ENCODE measurements at places on chromosomes 13 and 19.

- no peak for DNase-seq
Measured at GRCh38 chr19:28289295-28290063, 923.5 kb downstream of the UQCRFS1 start.

DNA sequence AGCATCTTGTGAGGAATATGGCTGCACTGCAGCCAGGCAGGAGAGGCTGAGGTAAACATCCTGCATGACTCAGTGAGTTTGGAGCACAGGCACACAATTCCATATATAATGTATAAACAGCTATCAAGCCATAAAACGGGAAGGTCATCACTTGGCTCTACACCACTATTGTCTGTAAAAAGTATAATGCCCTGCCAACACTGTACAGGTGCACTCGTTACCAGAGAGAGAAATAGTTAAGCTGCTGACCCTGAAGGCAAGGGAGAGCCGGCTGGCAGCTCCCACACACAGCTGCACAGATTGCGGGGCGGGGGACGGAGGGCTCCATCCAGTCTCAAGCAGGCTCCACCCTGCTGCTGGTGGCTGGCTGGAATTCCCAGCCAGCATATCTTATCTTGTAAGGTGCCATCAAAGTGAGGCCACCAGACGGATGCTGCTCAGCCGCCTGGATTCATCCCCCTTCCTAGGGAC lies 668.1 kb downstream of the SLITRK5 start:
- no peak for DNase-seq

DNA sequence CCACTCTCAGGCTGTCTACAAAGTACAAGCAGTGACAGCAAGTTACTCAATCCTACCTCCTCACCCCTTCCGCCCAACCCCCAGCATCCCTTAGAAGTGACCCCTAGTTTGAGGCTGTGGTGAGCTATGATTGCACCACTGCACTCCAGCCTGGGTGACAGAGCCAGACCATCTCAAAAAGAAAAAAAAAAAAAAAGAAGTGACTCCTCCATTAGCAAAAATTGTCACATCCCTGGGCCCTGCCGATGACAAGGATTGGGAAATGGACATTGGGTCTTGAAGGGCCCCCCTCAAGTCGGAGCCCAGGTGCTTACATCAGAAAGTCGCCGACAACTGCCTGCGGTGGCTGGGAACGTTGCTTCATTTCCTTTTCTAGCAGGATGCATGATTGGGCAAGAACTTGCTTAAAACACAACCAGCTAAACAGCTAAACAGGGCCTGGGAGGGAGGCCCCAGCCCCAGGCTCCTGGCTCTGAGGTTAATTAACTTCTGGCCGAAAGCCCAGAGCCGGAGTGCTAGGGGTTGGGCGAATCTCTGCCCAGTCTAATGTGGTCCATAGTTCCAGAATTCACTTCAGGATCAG lies 15.3 kb downstream of the RAB3D start:
- peak; percentile 6 for DNase-seq

DNA sequence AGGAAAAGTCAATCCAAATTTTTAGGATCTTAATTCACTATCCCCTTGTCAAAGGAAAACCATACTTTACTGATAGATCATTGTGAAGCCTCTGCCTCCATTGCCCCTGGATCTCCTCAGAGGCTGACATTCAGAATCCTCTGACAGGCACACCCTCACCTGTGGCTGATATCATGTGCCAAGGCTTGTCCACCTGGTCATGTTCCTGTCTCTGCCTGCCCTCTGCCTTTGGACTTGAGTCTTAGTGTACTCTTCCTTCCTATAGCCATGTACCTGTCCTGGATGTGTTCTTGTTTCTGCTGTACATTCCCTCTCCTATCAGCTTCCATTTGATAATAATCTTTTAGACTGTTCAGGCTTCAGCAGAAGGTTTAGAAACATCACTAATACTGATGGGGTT lies 179.4 kb downstream of the TNFSF13B start:
- DNase-seq = no peak

GRCh38 chr19:19448238-19448544 lies 42.7 kb downstream of the GATAD2A start:
- DNase-seq = no peak

- DNase-seq = no peak
Measured at GRCh38 chr19:15869109-15869555, 28.7 kb downstream of the CYP4F2 start.

DNA sequence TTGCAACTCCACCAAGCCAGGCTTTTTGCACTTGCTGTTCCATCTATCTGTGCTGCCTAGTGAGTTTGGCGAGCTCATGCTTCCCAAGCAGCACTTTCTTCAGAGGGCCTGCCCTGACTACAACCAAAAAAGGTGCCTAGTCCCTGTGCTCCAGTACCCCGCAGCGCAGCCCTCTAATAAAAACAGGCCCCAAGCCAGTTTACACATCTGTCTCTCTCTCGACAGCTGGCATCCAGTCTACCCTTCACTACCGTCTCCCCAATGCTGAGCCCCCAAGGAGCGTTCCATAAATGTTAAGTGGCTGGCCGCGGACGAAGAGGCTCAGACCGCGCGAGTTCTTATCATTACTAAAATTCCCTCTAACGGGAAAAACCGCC lies 512 bp downstream of the MED4 start:
- no peak for DNase-seq

Data from stimulated activated naive CD4-positive, alpha-beta T cell treated with Interleukin-2 at 50 U/mL for 16 hours (primary cell).